ENCODE measurements at places on chromosomes 1 and 21.

- DNase-seq = no peak
These were observed 18.6 kb downstream of the NTPCR start for GRCh38 chr1:232968965-232969364.

- DNase-seq = no peak
These were observed 58.7 kb downstream of the LGR6 start for GRCh38 chr1:202252271-202252670.

DNA sequence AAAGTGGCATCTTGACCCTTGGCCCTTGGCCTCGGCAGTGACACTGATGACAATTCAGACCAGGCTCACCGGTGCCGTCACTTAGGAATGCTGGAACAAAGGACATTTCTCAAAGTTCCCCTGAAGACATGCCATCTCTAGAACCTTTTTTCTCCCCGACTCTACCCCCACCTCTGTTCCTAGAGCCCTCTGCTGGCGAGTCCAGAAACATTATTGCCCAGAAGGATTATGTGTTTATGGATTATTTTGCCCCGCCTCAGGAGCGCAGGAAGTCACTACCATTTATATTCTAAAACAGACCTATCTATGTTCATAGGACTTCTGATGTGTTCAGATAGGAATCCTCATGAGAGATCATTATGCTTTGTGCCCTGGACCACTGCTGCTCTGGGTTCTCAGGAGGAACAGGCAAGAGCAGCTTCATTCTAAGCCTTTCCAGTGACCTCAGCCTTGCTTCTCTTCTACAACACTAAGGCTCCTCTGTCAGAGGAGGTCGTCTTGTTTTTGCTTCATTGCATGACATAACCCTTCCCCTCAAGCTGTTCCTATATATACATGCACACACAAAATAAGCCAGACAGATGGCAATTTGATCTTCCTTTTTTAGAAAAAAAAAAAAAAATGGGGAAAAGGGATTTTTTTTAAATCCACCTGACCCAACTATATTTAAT lies 12.4 kb upstream of the SHISA4 start:
- DNase-seq = no peak

GRCh38 chr1:178945763-178946266 lies 74.9 kb upstream of the ANGPTL1 start:
- DNase-seq = peak; percentile 39

GRCh38 chr21:45280969-45281368 lies 6.7 kb downstream of the POFUT2 start:
- no peak for DNase-seq

DNA sequence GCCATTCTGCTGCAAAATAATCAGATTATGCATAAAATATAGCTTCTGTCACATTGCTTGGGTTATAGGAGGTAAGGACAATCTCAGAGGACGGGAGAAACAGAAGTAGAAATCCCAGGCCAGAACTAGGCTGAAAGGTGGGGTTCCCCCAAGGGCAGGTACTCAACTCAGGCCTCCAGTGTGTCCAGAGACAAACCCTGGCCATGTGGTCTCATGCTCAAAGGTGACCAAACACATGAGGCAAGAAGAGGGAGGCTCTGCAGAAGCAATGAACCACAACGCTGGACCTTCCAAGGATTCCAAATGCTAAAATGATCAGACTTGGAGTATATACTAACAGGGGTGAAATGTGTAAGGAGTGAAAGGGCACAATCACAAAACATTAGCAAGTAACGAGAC lies 103.8 kb downstream of the DMRTB1 start:
- no peak for DNase-seq

GRCh38 chr21:38741950-38742256 lies 63.8 kb upstream of the ETS2 start:
- no peak for DNase-seq

GRCh38 chr1:187894349-187894748 lies 1065.6 kb downstream of the PLA2G4A start:
- DNase-seq = no peak

GRCh38 chr1:116310180-116310579 lies 62.9 kb upstream of the ATP1A1 start:
- DNase-seq = no peak

- no peak for DNase-seq
These were observed 666.0 kb upstream of the PLXNA2 start for GRCh38 chr1:208910161-208910560.

GRCh38 chr1:32580348-32581017 lies 41.3 kb downstream of the ZBTB8A start:
- no peak for DNase-seq

DNA sequence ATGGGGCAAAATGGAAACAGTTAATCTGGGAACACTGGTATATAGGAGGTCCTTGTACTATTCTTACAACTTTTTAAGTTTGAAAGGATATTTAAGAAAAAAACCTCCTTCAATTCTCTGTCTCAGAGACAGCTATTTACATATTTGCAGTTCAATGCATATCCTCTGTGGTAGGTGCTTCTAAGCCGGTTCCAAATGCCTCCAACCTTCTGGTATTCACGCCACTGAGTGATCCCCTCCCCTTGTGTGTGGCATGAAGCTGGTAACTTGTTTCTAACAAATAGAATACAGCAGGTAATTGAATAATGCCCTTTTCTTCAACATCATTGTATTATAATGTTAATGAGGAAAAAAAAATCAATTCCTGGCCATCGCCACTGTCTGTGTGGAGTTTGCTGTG lies 91.2 kb downstream of the PROX1 start:
- DNase-seq = no peak

All from adrenal gland (tissue), 19 donors.